ENCODE measurements at places on chromosomes 5 and 9.

DNA sequence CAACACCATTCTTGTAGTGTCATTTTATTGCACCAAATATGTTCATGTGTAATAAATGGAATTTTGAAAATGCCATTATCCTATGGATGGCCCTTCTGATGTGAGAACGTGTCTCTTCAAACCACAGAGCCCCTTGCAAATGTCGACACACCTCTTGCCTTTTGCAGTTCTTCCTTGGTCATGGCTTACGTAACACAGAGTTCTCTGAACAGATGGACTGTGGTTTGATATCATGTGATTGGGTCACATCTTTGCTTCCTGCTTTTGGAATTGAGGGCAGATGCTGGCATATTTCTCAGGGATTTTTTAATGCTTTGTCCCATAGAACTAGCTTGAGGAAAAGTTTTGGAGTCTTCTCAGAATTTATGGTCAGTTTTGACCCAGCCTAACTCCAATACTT lies 4.6 kb downstream of the TGFBR1 start:
- no peak for DNase-seq

DNA sequence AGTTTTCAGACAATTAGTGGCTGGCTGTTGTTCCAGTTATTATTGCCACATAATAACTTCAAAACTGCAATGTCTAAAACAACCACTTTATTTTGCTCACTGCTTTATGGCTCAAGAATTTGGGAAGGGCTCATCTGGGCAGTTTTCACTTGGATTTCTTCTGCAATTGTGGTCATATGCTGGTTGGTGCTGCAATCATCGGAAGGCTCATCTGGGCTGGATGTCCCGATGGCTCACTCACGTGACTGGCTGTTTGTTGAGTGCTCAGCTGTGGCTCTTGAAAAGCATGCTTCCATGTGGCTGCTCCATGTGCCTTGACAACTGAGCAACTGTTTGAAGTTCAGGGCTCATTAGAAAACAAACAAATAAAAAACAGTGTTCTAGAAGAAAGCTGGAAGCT lies 1032.5 kb downstream of the DTWD2 start:
- DNase-seq, result no peak

GRCh38 chr5:3597167-3598007 lies 1.8 kb downstream of the IRX1 start:
- no peak for DNase-seq

GRCh38 chr5:7606840-7607465 lies 211.0 kb downstream of the ADCY2 start:
- DNase-seq, result no peak

- no peak for DNase-seq
Observed at GRCh38 chr5:157740229-157740610, 3.3 kb upstream of the LSM11 start.

DNA sequence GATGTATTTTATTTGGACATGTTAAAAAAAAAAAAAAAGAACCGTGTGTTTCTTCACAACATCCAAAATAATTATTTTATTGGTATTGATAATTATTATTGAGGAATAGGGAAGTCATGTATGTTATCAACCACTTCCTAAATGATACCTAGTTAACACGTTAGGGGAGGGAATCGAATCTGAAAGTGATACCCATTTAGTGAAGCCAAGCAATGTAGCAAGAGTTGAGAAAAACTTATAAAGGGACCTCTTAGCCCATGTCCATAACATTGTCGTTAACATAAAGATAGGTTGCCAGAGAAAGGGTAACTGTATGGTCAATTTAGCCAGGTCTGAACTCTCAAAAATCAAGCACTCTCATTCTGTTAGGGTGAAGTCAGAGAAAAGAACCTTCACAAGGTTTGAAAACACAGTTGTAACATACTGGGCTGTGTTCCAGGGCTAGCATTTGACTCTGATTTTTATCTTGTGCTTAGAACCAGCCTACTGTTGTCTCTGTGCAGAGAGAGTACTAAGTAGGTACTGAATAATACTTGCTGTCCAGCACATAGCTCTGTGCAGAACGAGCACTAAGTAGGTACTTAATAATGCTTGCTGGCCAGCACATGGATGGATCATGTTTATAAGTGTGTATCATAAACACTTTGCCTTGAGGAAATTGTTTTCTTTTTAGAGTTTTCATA lies 60.4 kb downstream of the GHR start:
- DNase-seq, result no peak

DNA sequence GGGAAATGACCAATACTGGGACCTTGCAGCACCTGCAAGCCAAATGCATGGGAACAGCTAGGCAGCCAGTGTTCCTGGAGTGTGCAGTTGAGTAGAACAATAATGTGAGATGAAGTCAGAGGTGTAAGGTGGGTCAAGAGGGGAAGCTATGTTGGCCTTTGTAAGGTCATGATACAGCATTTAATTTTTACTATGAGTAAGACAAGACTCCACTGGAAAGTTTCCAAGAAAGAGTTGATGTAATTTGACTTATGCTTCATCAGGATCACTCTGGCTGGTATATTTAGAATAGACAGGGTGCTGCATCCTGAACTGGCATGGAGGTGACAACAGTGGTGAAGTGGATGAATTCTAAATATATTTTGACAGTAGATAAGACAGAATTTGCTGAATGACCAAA lies 744.8 kb downstream of the KCTD16 start:
- no peak for DNase-seq

GRCh38 chr9:107862323-107862722 lies 372.8 kb upstream of the KLF4 start:
- no peak for DNase-seq

GRCh38 chr5:112142769-112143270 lies 276.3 kb downstream of the EPB41L4A start:
- no peak for DNase-seq

DNA sequence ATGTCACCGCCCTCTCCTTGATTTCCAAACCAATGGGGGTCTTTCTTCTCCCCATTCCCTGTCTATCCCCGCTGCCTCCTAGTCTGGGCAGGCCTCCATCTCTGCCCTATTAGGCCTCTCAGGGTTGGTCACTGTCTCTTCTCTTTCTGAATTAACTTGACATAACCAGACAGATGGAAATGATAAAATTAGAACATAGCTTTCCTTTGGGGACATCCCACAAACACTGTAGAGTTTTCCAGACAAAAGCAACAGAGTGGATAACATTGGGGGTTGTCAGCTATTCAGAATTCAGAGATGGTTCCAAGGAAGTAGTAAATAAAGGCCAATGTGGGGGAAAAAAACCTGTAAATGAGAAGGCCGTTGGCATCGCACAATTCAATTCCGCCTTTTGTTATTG lies 24.7 kb downstream of the LHX6 start:
- DNase-seq, result no peak
